Right ventricle myocardium superior (tissue), 1 donor: ENCODE measurements at places on chromosomes 5 and 9. TPM values are rescaled to one million over a fixed set of nuclear protein-coding genes. Genes with fewer than 3 reads are reported as not detected.

DNA sequence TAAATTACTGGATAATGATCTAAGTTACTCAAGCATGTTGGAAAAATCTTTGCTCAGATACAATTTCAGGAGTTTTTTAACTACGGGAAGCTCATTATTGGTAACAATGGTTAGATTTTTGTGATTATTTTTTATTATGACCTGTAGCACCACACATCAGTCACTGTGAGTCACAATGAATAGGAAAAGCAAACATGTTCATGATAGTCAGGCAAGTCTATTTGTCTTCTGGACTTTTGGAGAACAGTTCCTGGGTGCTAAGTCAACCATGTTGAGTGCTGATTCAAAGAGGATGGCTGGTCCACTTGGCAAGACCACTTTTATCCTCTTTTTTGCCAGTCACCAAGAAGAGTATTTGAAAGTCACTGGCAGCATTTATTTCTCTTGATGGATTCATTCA, 403.2 kb downstream of the KIF4B start:
- DNase-seq: no peak

The MBLAC2 gene
- 3.8 TPM for total RNA-seq

DNA sequence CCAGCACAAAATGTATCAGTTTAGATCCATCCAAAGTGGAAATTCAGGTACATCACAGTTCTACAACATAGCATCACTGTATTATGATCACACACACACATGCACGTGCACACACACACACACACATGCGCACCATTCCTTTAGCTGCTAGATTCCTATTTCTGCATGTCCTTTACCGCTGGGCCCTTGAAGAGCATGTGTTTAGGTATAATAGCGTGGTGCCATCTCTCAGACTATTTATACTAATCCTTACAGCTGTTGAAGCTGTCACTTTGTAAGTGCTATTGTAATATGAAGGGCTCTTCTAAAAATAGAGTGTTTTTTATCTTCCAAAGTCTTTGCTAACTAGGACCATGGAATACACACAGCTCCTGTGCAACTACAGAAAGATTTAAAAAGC, 308.8 kb upstream of the TRPC7 start:
- no peak for DNase-seq

GRCh38 chr9:6696178-6696577, 50.6 kb upstream of the GLDC start:
- no peak for DNase-seq

- no peak for DNase-seq
Measured at GRCh38 chr9:86126998-86127972, 27.9 kb upstream of the GOLM1 start.

The LCN10 gene
- 7.7 TPM for total RNA-seq

GRCh38 chr9:97405551-97405950, 6.3 kb upstream of the TDRD7 start:
- no peak for DNase-seq

DNA sequence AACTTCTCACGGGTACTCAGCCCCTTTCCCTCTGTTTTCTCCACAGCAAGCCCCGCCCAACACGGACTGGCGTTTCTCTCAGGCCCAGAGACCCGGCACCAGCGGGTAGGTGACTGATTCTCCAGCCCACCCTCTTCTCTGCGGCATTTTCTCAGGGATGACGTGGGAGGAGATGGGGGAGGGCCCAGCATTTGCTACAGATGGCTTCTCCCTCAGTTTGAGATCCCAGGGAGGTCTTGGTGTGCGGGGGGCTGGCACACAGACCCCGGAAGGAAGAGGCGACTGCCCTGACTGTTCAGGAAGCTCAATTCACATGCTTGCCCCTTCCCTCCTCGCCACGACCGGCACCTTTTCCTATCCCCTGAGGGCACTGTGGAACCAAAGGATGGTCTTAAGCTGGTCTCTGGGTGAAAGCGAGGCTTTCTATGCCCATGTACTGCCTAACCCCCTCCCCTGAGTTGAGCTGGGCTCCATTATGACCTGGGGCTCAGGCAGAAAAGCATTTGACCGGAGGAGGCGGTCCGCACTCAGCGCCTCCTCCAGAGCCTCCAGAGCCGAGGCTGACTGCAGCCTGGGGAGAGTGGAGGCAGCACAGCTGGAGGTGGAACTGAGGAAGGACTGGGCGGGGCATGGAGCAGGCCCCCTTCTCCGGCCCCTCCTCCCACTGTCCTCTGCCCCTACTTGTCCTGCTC, 6.0 kb downstream of the PCDHGC5 start:
- DNase-seq: no peak

- no peak for DNase-seq
Measured at GRCh38 chr5:16857635-16858034, 78.5 kb downstream of the MYO10 start.

- no peak for DNase-seq
Measured at GRCh38 chr5:140043508-140043872, 391 bp upstream of the NRG2 start.

DNA sequence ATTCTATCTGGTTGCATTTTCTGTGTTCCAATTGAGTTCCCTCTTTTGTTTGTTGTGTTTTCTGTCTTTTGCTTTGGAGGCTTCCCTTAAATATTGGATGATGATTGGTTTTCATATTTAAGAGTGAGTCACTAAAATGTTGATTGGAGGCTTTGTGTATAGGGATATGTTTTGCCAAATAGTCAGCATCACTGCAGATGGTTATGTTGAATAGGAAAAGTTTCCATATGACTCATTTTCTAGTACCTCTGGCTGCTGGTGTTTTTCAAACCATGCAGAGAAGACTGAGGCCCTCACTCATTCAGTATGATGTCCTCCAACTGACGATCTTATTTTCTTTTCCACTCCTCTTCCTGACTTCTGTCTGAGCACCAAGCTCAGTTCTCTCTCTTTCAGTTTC, 1290.0 kb downstream of the EFNA5 start:
- DNase-seq: no peak

DNA sequence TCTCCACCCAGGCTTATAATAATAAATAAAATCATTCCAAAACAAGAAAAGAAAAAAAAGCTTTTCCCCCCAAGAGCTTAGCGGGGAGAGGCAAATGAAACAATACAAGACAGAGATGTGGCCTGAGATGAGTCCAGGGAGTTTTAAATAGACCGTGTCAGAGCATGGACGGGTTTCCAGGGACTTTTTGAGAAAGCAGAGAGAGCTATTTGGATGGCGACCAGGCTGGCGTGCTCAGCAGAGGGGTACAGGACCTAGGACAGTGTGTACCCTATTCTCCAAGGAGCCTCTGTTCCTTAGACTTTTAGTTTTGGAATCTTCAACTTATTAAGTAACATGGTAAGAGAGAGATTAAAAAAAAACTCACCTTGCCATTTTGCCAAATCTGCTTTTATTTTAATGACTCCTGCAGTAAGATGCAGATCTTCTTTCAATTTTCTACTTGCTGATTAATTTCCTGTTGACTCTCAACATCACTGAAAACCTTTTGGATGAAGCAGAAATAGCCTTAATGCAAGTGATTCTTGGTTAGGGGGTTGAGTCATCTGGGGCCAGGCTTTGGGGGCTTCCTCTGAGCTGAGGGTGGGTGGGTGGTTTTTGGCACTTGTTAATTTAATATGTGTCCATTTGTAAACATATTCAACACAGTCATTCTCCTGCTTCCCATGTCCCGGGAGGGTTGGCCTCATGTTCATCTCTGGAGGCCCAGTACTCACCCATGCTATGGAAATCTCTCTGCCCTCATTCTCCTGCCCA, 49.6 kb upstream of the OSMR start:
- DNase-seq: peak; percentile 67

- no peak for DNase-seq
Measured at GRCh38 chr9:21402386-21403251, 6.3 kb upstream of the IFNA8 start.

DNA sequence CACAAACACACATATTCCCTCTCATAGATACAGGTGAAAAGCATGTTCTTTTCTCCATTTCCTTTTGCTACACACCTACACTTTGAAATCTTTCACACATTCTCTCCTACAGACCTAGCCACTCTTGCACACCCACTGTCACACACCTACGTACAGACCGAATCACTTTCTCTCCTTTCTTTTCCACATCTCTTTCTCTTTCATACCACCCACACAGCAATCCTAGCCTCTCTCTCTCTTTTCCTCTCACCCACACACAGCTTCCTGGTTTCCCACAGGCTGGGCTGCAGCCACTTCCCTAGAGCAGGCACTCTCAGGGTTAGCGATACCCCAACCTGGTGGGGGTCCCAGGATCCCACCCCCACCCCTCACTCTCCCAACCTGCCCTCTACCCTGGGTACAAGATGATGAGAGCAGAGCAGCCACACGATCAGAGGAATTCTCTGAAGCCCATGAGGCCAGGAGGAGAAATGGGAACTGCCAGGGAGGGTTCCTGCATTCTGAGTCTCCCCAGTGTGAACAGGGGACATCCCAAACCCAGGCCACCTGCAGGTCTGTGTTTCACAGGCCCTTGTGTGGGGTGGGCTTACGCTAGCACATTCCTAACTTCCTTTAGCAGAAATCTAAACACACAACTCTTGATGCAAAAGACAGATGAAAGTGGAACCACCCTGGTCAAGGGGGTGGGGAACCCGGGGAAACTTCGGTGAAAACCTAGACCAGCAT, 17.1 kb upstream of the SYNPO start:
- peak; percentile 13 for DNase-seq

The PRDM9 gene
- total RNA-seq: not detected

- DNase-seq: peak; percentile 78
Measured at GRCh38 chr9:100505564-100506159, 32.7 kb downstream of the TMEFF1 start.

The IFNB1 gene
- not detected for total RNA-seq

The CYLC2 gene
- total RNA-seq: not detected

GRCh38 chr5:148730270-148730669, 75.9 kb upstream of the HTR4 start:
- no peak for DNase-seq

GRCh38 chr5:53730943-53731342, 170.5 kb downstream of the NDUFS4 start:
- DNase-seq: no peak

GRCh38 chr5:16914584-16914983, 21.5 kb downstream of the MYO10 start:
- DNase-seq: no peak

The TPPP gene
- total RNA-seq: 39.7 TPM

DNA sequence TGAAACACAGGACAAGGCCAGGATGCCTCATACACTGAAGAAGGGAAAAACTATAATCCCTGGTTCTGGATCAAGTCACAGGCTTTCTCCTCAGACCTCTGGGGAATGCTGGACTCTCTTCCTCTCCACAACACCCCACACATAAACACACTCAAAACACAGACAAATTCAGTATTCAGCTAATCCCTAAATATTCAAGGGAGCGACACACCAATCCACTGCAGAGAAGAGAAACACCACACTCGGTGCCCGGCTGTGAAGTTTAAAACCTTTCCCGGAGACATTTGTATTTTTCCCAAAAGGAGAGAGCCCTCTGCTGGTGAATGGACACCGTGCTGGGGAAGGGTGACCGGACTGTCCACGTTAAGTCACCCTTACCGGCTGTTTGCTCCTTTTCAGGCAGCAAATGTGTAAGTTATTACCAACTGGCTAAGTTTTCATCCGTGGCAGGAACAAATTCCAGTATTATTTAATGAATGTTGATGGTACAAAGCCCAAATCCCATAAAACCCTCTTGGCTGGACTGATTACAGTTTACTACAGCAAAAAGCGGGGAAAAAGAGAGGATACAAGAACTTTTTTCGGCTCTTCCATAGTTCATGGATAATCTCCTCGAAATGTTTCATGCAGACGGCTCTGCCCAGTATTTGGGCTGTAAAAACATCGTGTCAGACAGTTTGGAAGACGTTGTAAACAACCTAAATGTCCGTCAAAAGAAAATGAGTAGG, 130.9 kb upstream of the SLC30A5 start:
- peak; percentile 54 for DNase-seq

- no peak for DNase-seq
Measured at GRCh38 chr5:84403773-84404172, 19.1 kb upstream of the EDIL3 start.

- DNase-seq: no peak
Measured at GRCh38 chr5:92560698-92561401, 1020.2 kb downstream of the NR2F1-AS1 start.

DNA sequence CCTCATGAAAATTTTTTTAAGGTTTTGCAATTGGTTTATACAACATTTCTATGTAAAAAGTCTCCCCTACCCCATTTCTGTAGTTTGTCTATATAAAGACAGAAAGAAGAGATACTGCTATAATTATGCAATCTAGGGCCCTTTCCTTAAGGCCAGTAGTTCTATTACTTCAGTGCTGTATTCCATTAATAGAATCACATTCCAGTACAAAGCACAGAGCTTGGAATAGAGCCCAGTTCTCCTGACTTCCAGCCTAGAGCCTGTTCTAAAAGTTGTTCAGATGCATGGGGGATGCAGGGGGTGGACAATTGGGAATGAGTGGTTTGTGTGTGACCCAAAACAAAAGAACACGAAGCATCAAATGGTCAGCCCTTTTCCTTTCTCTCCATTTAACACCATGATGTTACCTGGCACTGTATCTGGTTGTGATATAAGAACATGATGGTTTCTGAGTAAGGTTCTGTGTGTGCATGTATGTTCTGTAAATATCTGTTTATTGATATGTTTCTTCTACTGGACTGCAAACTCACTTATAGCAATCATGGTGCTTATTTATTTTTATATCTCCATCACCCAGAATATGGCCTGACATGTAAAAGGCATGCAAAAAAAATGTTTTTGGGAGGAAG, 8.2 kb upstream of the GRAMD2B start:
- DNase-seq: no peak

DNA sequence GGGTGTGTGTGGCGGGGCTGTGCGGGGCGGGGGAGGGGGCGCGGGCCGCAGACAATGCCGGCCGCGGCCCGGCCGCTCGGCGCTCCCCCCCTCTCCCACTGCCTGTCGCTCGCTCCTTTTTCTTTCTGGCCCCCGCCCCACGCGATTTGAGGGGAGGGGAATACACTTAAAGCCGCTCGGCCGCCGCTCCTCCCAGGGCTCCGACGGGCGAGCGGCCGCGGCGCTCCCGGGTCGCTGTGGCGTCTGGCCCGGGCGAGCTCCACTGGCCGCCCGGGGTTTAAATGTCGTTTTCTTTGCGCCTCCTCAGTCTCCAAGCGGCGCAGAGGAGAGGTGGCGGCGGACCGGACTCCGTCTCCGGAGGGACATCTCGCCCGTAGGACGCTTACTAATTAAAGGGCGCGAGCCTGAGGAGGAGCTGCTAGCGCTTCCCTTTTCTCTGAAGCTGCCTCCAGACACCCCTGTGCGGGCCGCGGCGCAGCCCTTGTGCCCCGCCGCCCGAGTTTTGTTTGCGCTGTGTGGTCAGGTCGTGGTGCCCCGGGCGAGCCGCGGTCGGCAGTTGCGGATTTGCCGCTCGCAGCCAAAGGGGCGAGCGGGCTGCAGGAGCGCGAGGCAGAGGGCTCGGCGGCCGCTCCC, 1.4 kb downstream of the ZSWIM6 start:
- DNase-seq: peak; percentile 72

The INSL4 gene
- total RNA-seq: not detected

The HAPLN1 gene
- total RNA-seq: 0.32 TPM
